ENCODE measurements at places on chromosomes 16 and 17.

DNA sequence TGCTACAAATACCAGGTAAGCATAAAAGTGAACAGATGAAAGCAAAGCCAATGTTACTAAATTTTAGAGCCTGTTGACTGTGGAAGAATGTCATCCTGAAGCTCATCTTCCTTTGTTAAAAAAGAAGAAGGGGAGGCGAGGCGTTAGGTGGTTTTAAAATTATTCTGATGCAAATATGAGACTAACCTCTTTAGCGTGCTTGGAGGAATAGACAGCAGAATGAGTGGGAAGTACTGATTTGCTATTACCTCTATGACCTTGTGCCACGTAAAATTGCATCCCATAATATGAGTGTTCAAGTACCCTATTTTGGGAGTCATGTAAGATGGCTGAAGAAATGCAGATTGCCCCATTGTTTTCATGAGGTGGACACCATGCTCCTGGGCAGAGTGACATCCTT is 95.7 kb downstream of the ELAC2 start:
- DNase-seq: no peak

- no peak for DNase-seq
These were observed 36.8 kb downstream of the CBFA2T3 start for GRCh38 chr16:88939972-88940861.

- no peak for DNase-seq
These were observed 1.7 kb downstream of the MLST8 start for GRCh38 chr16:2206780-2207433.

GRCh38 chr16:21701271-21701670 is 37.5 kb downstream of the OTOA start:
- DNase-seq: no peak

GRCh38 chr16:7646821-7647500 is 314.3 kb downstream of the RBFOX1 start:
- DNase-seq: no peak

- no peak for DNase-seq
These were observed 19.8 kb downstream of the NMRAL1 start for GRCh38 chr16:4454623-4455022.

- no peak for DNase-seq
These were observed 1.7 kb downstream of the USP32 start for GRCh38 chr17:60390186-60390585.

DNA sequence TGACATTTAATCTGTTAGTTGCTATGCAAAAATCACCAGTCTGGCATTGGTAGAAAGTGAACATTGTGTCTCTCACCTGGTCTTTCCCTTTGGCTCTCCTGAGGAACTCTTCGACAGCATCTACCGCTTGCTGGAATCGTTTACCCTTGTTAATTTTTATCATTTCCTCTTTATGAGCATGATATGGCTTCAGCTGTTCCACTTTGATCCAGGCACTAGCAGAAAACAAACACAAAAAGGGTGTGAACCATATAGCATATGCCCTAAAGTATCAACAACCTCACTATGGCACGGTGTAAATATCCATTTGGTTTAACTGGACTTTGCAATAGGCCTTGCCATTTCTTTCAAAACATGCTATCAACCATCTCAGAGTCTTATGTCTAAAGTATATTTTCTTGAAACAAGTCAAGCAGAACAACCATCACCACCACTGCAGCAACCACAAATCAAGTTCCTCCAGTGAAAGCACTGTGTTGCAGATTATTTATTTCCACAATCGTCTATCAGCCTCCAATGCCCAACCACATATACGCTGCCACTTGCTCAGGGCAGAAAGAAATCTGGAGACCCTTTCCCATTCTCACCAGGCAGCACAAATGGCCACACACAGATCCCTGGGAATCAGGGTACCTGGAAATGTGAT is 14.3 kb downstream of the GLYR1 start:
- DNase-seq: no peak

DNA sequence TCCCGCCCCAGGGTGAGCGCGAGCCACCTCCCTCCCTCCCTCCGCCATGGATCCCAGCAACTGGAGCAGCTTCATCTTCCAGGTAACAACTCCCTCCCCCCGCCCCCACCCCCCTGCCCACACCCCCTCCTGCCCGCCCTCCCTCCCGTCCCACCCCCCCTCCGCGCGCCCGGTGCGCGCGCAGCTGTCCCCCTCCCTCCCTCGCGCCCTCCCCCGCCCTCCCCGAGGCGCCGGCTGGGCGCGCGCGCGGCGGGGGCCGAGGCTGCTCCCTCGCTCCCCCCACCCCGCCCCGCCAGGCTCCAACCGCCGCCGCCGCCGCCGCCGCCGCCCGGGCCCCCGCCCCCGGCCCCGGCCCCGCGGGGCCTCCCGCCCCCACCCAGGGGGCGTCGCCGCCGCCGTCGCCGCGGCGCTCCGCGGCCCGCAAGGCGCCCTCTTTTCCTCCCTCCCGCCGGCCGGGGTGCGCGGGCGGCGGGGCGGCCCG is at the start of gene MAZ:
Gene MAZ (plus strand): TSS at position 431 of the 481 bp plus-strand sequence. CDS start 173 bp downstream, outside the sequence.
- peak; percentile 78 for DNase-seq

GRCh38 chr16:154217-155030 is 2.0 kb downstream of the HBZ start:
- DNase-seq: no peak

DNA sequence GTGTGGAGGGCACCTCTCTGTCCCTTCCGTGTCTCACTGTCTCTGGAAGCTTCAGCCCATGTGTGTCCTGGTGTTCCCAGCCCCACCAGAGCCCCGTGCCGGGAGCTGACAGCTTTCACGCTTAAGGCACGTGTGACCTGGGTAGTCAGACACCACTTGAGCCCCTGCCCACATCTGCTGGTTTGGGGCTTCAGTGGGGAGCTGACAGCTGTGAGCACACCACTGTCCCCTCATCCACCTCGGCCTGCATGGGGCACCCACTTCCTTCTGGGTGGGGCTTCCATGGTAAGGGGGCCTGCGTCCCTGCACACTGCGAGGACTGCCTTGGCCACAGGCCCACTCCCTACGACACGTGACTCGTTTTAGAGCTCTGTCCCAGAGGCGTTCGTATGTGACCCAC is 2.6 kb upstream of the TEDC2 start:
- DNase-seq: no peak

- no peak for DNase-seq
These were observed 3.1 kb downstream of the CACNB1 start for GRCh38 chr17:39194089-39194984.

DNA sequence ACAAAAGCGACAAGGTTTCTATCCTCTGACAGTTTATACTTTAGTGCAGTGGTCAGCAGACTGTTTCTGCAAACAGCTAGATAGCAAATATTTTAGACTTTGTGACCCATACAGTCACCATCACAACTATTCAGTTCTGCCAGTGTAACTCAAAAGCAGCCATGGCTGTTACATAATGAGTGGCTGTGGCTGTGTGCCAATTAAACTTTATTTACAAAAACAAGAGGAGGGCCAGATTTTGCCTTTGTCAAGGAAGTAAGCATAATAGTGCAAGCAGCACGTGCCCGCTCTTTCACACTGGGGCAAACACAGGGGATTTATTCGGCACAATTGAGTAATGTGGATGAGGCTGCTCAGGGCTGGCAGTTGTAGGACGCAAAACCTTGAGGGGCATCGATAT is 551.5 kb downstream of the MAF start:
- DNase-seq: peak; percentile 21

- DNase-seq: no peak
These were observed 140.4 kb downstream of the RGS9 start for GRCh38 chr17:65277576-65277975.

GRCh38 chr16:23195366-23195978 is 12.9 kb downstream of the SCNN1G start:
- no peak for DNase-seq

All from NCI-H1436 treated with DMSO at 0.1 percent for 48 hours (cell line).